ENCODE measurements at places on chromosomes 1 and 21. TPM values are rescaled to one million over a fixed set of nuclear protein-coding genes. Genes with fewer than 3 reads are reported as not detected.

ARHGEF2 gene
- 161 TPM for total RNA-seq

SHE gene
- total RNA-seq, result 17.9 TPM

ADAM30 gene
- total RNA-seq, result not detected

GBP7 gene
- not detected for total RNA-seq

NUP210L gene
- 0.05 TPM for total RNA-seq

CCDC28B gene
- 7.5 TPM for total RNA-seq

RNF2 gene
- 15.4 TPM for total RNA-seq

PKP1 gene
- total RNA-seq, result 0.83 TPM

SERPINC1 gene
- not detected for total RNA-seq

UBE2G2 gene
- total RNA-seq, result 75.6 TPM
